ENCODE measurements at places on chromosomes 6 and 20. TPM values are rescaled to one million over a fixed set of nuclear protein-coding genes. Genes with fewer than 3 reads are reported as not detected.

RSPH4A gene
- total RNA-seq = 0.11 TPM

SERINC3 gene
- total RNA-seq = 59.9 TPM

BPI gene
- not detected for total RNA-seq

RAMACL gene
- 0.60 TPM for total RNA-seq

ZSCAN16 gene
- 5.3 TPM for total RNA-seq

RAB32 gene
- not detected for total RNA-seq

ZC3H12D gene
- total RNA-seq = 83.5 TPM

RIPPLY2 gene
- not detected for total RNA-seq

GTSF1L gene
- not detected for total RNA-seq

CST4 gene
- total RNA-seq = not detected

SIM1 gene
- total RNA-seq = not detected

ESR1 gene
- not detected for total RNA-seq

TFB1M gene
- 37.7 TPM for total RNA-seq

ELOVL2 gene
- total RNA-seq = not detected

PPDPF gene
- 218 TPM for total RNA-seq

DNA sequence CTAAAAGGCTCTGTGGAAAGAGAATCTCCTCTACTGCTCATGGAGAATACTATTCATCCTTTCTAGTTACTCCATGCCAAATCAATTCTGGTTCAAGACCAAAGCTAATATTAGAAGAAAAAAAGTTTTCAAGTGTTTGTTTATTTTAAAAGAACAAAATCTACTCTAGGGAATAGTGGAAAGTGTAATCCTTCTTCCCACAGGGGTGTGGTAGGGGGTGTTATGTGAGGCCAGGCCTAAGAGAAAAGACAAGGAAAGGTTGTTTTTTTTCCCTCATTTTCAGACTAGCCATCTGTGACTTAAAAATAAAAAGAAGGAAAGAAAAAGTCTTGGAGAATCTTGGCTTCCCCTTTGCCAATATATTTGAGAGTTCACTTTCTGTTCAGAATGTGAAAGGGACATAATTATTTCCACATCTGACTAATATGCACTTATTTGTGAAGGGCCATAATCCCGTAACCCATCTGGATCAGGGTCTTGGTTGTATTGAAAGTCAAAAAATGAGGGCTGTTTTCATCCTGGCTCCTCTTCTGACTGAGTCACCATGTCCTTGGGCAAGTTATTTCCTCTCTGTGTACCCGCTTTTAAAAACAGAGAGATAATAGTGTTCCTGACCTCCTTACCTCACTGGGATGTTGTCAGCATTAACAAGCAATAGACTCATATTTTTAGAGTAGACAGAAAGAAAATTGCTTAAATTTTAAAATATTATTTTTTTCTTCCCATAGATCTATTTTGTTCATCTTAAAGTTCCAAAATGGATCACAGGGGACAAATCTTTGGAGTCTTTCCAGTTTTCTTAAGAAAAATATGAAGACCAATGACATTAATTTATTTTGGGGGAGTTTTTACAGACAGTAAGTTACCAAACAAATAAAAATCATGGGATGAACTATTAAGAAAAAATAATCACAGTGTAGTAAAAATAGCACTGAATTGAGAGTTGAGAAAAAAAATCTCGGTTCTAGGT is 233.7 kb downstream of the IBTK start:
- no peaks in the 10 kb centered on the region for H3K36me3 ChIP-seq
- no peak overlapping the region for H3K4me3 ChIP-seq
- H3K27ac ChIP-seq = no peak overlapping the region
- H3K4me1 ChIP-seq = no peaks in the 10 kb centered on the region

- H3K36me3 ChIP-seq = no peaks in the 10 kb centered on the region
- H3K4me3 ChIP-seq = no peak overlapping the region
- no peak for DNase-seq
These were observed 1287.2 kb upstream of the CITED2 start for GRCh38 chr6:140661691-140662090.

DNA sequence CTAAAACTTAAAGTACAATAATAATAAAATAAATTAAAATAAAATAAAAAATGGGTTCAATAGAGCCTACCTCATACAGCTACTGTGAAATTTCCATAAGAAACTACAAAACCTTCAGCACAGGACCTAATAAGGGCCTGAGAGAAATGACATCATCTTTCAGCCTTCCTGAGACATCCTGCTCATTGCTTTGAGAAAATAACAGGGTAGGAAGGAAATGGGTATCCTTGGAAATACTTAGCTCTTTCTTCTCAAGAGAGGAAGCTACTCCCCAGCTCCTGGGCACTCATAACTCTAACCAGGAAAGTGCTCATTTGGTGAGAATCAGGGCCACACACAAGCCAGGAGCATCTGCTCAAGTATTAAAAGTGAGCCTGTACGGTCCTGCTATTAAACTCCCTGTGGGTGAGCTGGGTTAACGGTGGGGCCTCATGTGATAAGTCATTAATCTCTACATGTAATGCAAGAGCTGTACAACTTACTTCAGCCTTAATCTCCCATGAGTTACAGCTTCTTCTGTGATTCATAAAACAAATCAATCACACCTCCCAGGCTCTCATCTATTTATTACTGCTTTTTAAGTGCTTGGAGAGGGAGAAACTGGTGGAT is 141.4 kb downstream of the MAFB start:
- H3K4me1 ChIP-seq = no peaks in the 10 kb centered on the region
- H3K27ac ChIP-seq = no peak overlapping the region
- no peaks in the 10 kb centered on the region for H3K27me3 ChIP-seq
- H3K36me3 ChIP-seq = no peaks in the 10 kb centered on the region
- no peak for DNase-seq

GRCh38 chr6:2063547-2063946 is 181.9 kb downstream of the GMDS start:
- no peaks in the 10 kb centered on the region for H3K27me3 ChIP-seq
- no peaks in the 10 kb centered on the region for H3K36me3 ChIP-seq
- no peak overlapping the region for H3K27ac ChIP-seq
- DNase-seq = no peak
- no peaks in the 10 kb centered on the region for H3K4me1 ChIP-seq
- H3K4me3 ChIP-seq = no peak overlapping the region

DNA sequence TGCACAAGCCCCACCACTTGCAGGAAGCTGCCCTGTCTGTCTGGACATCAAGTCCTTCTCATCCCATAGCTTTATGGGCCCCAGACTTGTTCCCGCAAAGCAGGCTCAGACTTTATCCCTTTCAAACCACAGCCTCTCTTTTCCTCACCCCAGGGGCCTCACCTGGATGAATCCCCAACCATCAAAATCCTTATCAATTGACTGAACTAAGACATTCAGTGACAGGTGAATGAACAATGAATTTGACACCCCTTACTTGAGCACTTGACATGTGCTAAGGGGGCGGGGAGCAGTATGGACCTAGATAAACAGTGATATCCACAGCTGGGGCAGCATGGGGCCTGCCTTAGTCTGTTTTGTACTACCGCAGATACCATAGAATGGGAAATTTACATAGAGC is 5.0 kb downstream of the RAB44 start:
- no peaks in the 10 kb centered on the region for H3K27me3 ChIP-seq
- H3K36me3 ChIP-seq = no peaks in the 10 kb centered on the region
- no peak for DNase-seq
- no peaks in the 10 kb centered on the region for H3K4me1 ChIP-seq
- no peak overlapping the region for H3K4me3 ChIP-seq
- H3K27ac ChIP-seq = no peak overlapping the region

DNA sequence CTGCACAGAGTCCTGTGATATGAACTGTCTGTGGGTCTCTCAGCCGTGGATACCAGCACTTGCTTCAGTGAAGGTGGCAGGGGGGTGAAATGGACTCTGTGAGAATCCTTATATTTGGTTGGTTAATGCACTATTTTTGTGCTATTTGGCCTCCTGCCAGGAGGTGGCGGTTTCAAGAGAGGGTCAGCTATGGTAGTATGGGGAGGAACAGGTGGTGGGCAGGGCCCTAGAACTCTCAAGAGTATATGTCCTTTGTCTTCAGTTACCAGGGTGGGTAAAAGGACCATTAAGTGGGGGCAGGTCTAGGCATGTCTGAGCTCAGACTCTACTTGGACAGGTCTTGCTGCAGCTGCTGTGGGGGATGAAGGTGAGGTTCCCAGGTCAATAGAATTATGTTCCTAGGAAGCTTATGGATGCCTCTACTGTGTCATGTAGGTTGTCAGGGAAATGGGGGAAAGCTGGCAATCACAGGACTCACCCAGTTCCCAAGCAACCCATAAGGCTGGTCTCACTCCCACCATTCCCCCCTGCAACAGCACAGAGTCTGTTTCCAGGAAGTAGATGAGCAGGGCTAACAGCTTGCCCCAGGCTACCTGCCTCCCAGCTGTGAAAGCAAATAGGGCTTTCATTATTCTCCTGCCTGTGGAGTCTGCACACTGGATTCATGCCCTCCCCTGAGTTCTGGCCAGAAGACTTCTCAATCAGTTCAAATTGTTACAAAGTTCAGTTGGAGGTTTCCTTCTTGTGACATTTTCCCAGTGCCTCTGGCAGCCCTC is 56.8 kb upstream of the PHIP start:
- H3K36me3 ChIP-seq = no peaks in the 10 kb centered on the region
- H3K4me3 ChIP-seq = no peak overlapping the region
- no peak for DNase-seq
- no peaks in the 10 kb centered on the region for H3K27me3 ChIP-seq
- no peak overlapping the region for H3K27ac ChIP-seq

GRCh38 chr6:165808021-165808420 is 145.0 kb upstream of the PDE10A start:
- H3K4me1 ChIP-seq = no peaks in the 10 kb centered on the region
- no peak for DNase-seq
- H3K4me3 ChIP-seq = no peak overlapping the region
- no peak overlapping the region for H3K27ac ChIP-seq
- H3K36me3 ChIP-seq = no peaks in the 10 kb centered on the region

DNA sequence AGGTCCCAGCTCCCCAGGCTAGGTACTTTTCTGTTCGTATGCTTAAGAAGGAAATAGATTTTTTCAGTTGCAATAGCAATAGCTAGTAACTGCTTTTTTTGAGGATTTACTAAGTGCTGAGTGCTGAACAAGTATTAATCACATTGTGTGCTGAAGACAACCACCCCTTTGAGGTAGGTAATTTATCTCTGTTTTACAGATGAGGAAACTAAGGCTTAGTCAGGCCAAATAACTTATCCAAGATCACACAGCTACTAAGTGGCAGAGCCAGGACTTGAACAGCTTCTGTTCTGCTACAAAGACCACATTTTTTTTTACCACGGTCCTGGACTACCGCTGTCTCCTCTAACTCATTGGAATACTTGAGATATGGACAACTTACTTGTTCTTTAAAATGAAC is 39.8 kb downstream of the LRRN4 start:
- no peak overlapping the region for H3K27ac ChIP-seq
- no peaks in the 10 kb centered on the region for H3K27me3 ChIP-seq
- H3K4me3 ChIP-seq = no peak overlapping the region
- peaks cover 15% of the 10 kb centered on the region for H3K36me3 ChIP-seq
- H3K4me1 ChIP-seq = peaks cover 6% of the 10 kb centered on the region

DNA sequence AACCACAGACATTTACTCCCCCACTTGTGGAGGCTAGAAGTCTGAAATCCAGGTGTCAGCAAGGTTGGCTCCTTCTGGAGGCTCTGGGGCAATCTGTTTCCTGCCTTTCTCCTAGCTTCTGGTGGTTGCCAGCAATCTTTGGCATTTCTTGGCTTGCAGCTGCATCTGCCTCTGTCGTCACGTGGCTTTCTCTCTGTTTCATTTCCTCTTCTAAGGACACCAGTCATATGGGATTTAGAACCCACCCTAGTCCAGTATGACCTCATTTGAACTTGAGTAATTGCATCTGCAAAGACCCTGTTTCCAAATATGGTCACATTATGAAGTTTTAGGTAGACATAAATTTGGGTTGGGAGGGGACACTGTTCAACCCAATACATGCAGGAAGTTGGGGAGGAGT is 56.2 kb upstream of the EPB41L1 start:
- H3K27ac ChIP-seq = no peak overlapping the region
- peaks cover 7% of the 10 kb centered on the region for H3K4me1 ChIP-seq
- DNase-seq = no peak

DNA sequence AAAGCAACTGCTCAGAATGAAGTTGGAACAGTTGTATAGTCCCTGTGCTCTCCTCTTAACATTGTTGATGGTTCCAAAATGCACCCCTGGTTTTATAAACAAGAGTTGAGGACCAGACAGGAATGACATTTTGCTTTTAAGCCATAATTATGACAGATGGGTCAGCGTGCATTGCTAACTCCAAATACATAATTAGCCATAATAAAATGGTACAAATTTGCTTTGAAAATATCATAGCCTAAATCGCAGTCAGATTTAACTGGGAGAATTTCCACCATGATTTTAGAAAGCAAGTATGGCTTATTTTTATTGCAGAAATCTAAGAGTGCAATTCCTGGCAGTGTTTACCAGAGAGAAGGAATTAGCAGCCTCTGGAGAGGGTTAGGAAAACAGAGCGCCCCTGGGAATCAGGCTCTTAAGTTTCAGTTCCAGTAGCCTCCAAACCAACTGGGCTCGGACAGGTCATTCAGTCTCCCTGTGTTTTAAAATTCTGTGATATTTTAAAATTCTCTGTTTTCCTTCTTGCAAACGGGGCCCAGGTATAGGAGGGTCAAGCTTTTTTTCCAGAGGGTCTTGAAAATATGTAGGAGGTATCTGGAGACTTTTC is 302.3 kb downstream of the TBC1D7 start:
- no peak for DNase-seq
- no peak overlapping the region for H3K27ac ChIP-seq
- no peaks in the 10 kb centered on the region for H3K4me1 ChIP-seq
- no peaks in the 10 kb centered on the region for H3K27me3 ChIP-seq
- H3K4me3 ChIP-seq = no peak overlapping the region

- H3K4me1 ChIP-seq = no peaks in the 10 kb centered on the region
- DNase-seq = no peak
- no peak overlapping the region for H3K27ac ChIP-seq
These were observed 99.7 kb downstream of the EYA2 start for GRCh38 chr20:46994341-46994740.

GRCh38 chr6:97626671-97627441 is 343.8 kb upstream of the MMS22L start:
- H3K27ac ChIP-seq = no peak overlapping the region
- H3K27me3 ChIP-seq = no peaks in the 10 kb centered on the region
- H3K4me3 ChIP-seq = no peak overlapping the region
- H3K4me1 ChIP-seq = no peaks in the 10 kb centered on the region
- H3K36me3 ChIP-seq = no peaks in the 10 kb centered on the region

DNA sequence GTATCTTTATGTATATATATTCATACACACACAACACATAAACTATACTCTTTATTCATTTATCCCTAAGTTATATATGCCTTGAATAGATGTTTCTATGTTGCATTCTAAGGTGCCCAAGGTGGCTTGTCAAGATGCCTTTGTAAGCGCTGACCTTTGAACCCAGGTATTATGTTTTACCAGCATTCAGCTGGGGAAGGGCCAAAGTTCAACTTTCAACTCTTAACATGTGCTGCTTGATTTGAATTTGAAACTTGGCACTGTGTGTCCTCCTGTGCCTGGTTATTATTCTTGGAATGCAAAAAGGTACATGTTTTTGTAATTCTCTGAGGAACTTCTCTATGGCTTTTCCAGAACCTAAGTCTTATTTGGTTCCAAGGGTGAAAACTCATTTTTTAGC is 146.5 kb downstream of the EDN1 start:
- no peaks in the 10 kb centered on the region for H3K27me3 ChIP-seq
- H3K4me1 ChIP-seq = no peaks in the 10 kb centered on the region
- H3K36me3 ChIP-seq = no peaks in the 10 kb centered on the region
- DNase-seq = no peak
- no peak overlapping the region for H3K27ac ChIP-seq

GRCh38 chr6:118103381-118104146 is 196.5 kb downstream of the SLC35F1 start:
- no peaks in the 10 kb centered on the region for H3K36me3 ChIP-seq
- H3K27ac ChIP-seq = no peak overlapping the region
- no peaks in the 10 kb centered on the region for H3K4me1 ChIP-seq
- no peak for DNase-seq
- H3K4me3 ChIP-seq = no peak overlapping the region

GRCh38 chr6:54267798-54268197 is 40.4 kb upstream of the TINAG start:
- H3K36me3 ChIP-seq = no peaks in the 10 kb centered on the region
- H3K4me1 ChIP-seq = no peaks in the 10 kb centered on the region
- no peaks in the 10 kb centered on the region for H3K27me3 ChIP-seq
- no peak overlapping the region for H3K4me3 ChIP-seq
